ENCODE measurements at places on chromosomes 3 and 15.
A peak's percentile ranks its signal among the peaks of the same experiment; 100 is the strongest.

- no peak for DNase-seq
Measured at GRCh38 chr15:51759557-51760070, 8.2 kb downstream of the TMOD2 start.

DNA sequence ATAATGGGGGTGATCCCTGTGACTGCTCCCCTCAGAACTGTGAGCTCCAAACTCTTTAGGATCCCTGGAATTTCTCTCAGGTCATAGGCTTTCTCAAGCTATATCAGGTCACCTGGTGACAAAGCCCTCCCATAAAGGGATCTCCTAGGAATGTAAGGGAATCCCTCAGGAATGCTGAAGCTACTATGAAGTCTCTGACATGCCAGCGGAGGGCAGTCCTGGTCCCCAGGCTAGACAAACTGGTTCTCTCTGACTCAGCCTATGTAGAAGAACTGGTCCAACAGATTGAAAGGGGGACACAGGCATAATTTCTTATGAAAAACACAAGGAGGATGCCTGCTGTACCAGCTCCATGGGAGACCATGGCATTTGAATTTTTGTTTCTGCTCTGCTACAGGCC lies 6.7 kb downstream of the LPCAT4 start:
- DNase-seq, result no peak

DNA sequence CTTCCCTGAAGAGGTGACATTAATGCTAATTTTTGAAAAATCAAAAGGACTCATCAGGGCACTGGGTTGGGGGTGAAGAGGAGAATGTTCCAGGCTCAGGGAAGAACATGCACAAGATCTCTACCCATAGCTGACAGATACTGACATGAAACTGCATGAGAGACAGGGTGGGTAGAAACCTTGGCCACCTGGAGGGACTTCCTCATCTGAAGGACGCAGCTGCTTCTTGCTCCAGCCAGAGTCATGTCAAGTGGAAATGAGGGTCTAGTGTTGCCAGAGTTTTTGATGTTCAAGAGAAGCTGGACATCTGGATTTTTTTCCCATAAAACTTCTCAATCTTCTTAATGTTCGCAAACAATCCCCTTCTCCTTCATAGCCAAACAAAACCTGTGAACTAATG lies 29.7 kb downstream of the AMOTL2 start:
- DNase-seq, result no peak

DNA sequence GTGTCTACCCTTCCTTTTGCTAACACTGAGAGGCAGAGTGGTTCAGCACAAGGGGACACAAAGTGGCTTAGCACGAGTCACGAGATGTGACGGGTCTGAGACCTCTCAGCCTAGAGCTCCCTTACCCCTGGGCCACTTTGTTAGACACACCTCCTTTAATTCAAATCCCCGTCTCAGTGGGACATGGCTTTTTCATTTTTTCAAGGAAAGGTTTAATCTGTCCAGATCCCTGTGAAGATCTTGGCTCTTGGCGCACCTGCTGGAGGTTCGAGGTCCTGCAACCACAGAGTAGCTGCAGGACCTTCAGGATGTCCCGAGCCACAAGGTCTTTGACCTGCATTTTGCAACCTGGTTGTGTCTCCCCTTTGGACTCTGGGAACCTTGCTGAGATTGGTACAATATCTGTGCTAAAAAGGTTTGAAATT lies 52.0 kb downstream of the LPP start:
- DNase-seq, result no peak

GRCh38 chr3:135009014-135009413 lies 214.0 kb downstream of the EPHB1 start:
- no peak for DNase-seq

- no peak for DNase-seq
Measured at GRCh38 chr15:70646169-70646568, 117.2 kb downstream of the UACA start.

GRCh38 chr3:116059421-116060096 lies 385.7 kb downstream of the LSAMP start:
- no peak for DNase-seq

- no peak for DNase-seq
Measured at GRCh38 chr3:125591116-125591760, 4.1 kb downstream of the OSBPL11 start.

DNA sequence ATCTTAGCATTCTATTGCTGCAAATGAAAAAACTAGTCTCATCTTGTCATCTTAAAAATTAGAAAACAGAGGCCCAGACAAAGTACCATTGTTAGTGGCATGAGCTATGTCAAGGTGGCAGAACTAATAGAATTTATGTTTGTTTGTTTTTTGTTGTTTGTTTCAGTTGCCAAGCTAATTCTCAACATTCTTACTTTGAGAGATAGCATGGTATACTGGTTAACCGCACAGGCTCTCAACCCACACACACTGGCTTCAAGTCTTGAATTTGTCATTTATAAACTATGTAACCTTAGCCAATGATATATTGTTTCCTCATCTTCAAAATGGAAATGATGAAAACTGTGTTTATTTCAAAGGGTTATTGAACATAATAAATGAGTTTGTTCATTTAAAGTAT lies 367.6 kb upstream of the PLSCR5 start:
- no peak for DNase-seq

- DNase-seq, result no peak
Measured at GRCh38 chr3:172562871-172563865, 39.9 kb upstream of the TNFSF10 start.

DNA sequence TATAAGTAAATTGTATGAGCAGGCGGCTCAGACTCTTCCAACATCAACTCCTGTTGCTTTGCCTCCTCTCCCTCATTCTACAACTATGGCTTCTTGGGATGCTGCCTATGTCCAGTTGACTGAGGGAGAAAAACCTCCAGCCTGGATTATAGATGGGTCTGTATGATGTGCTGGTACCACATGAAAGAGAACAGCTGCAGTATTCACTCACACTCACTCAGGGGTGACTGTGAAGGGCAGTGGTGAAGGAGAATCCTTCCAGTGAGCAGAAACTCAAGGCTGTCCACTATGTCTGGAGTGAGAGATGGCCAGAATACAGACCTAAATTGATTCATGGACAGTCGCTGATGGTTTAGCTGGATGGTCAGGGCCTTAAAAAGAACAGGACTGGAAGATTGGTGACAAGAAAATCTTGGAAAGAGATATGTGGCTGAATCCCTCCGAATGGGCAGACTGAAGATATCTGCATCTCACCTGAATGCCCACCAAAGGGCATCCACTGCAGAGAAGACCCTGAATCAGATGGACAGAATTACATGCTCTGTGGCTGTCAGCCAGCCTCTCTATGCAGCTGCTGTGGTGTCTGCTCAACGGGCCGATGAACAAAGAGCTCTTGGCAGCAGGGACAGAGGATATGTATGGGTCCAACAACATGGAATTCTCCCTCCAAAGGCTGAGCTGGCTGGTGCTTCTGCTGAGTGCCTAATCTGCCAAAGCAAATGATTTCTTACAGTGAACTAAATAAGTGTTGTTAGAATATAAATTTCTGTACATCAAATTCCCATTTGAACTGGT lies 1.9 kb upstream of the BCL2L10 start:
- DNase-seq, result no peak

- no peak for DNase-seq
Measured at GRCh38 chr3:106022913-106023312, 154.1 kb upstream of the CBLB start.

- DNase-seq, result no peak
Measured at GRCh38 chr3:187746442-187747281, 1.4 kb upstream of the BCL6 start.

GRCh38 chr3:25586167-25586505 lies 78.6 kb downstream of the TOP2B start:
- DNase-seq, result no peak

DNA sequence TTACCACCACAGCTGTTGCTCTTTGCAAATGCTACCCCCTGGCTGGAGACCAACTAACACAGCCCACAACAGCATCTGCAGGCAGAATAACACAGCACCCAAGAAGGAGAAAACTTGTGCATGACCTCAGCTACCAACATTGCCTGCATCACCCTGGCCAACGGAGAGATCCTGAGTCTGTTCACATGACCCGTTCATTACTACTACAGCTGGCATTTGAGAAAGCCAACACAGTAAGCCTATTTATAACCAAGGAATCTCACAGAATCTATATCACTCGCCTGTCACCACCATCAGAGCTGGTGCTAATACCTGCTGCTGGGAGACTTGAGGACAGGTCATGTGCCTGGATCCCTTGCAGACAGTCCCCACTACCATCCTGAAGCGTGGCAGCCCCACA lies 215.2 kb downstream of the POLQ start:
- DNase-seq, result no peak

DNA sequence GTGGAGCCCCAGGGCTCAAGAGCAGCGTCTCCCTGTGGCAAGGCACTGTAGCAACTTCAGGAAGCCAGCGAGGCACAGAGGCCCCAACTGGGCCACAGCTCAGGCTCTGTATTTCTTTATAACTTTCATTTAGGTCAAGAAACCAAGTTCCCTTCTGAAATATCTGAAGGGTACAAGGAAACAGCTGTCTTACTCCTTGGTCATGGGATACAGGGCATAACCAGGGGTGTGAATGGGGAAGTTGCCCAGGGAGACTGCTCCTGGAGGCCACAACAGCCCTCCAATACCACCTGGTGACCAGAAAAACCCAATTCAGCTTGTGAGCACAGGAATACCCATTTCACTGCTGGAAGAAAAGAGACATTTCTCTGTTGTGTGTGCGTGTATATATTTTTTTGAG lies 13.3 kb upstream of the SPTBN5 start:
- DNase-seq, result no peak

- peak; percentile 41 for DNase-seq
Measured at GRCh38 chr15:69755551-69756310, 303.1 kb downstream of the RPLP1 start.

DNA sequence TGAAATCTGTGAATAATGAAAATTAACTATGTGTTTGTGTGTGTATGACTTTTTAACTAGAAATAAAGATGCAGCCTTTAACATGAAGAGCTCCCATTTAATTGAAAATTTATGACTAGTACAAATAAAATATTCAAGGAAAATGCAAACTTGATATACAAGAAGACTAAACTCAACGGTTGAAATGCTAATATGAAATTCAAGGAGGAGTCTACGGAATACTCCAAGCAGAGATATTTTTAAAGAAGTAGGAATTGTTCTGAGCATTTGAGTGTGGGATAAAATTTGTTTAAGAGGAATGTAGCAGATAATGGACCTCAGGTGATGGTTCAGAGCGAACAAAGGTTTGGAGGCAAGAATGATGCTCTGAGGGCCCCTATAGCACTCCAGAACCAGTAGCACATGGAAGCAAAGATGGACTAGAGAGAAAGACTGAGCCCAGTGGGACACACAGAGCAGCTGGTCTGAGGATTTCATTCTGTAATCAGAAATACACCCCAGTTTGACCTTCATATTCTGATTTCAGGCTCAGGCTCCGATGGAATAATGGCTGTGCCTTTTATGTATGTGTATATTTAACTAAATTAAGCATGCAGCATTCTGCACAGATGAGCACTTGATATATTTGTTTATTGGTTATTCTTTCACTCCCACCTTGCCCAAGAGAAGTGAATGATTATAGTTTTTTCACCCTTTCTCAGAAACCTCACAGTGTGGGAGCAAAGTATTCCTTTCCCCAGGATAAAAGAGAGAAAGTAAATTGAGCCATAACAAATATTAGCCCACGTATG lies 227.1 kb downstream of the ZPLD1 start:
- DNase-seq, result no peak

DNA sequence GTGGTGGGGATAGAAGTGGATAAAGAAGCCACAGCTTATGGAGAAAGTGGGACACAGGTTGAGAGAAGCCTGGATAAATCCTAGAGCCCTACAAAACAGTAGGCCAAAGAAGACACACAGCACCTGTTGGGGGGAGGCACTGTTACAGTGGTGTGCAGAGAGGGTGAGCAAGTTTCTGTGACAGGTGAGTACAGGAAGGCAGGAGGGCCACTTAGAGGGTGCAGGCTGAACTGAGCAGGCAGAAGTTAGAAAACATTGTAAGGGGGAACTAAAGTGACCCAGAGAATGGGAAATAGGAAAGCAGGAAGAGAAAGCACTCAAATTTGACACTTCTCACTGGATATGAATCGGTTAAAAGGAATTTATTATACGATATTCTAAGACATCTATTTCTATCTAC lies 146.1 kb upstream of the TMCO5A start:
- DNase-seq, result no peak

DNA sequence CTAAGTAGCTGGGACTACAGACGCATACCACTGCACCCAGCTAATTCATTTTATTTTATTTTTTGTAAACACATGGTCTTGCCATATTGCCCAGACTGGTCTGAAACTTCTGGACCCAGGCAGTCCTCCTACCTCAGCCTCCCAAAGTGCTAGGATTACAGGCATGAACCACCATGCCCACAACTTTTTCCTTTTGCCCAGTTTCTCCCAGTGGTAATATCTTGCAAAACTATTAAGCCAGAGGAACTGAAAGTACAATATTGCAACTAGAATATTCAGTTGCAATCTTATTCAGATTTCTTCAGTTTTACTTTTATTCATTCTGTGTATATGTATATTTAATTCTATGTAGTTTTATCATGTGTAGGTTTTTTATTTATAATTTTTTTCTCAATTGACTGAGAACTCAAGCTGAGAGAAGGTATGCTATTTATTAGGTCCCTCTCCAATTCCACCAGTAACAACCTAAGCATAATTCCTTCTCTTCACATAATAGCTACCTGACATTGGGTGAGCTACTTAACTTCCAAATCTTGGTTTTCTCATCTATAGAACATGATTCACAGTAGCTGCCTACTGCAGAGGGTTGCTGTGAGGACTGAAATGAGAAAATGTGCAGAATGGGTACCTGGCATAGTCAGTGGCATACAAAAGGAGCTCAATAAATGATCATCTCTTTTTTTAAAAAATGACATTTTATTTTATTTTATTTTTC lies 30.8 kb downstream of the KLHL18 start:
- DNase-seq, result no peak

DNA sequence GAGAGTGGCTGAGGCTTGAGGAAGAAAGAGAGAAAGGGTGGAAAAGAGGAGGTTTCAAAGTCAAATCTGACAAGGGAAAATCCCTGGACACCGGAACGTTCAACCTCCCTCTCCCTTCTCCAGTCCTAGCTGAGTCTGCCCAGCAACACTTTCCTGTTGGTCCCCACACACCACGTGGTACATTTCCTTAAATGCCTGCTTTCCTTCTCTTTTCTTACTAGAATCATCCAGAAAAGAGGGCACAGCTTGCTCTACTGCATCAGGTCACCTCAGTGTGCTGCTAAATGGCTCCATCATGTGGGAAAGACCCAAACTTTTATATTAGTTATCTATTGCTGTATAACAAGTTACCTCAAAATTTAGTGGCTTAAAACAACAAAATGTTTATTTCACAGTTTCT lies 181.2 kb downstream of the NECTIN3 start:
- no peak for DNase-seq

GRCh38 chr15:72206677-72207000 lies 9.1 kb upstream of the GRAMD2A start:
- DNase-seq, result no peak

Data from effector memory CD4-positive, alpha-beta T cell (primary cell).